CD8-positive, alpha-beta memory T cell (primary cell): ENCODE measurements at places on chromosomes 3 and 15. TPM values are rescaled to one million over a fixed set of nuclear protein-coding genes. Genes with fewer than 3 reads are reported as not detected.

TMPRSS7 gene
- not detected for total RNA-seq

CFAP44 gene
- total RNA-seq: 5.3 TPM

DNA sequence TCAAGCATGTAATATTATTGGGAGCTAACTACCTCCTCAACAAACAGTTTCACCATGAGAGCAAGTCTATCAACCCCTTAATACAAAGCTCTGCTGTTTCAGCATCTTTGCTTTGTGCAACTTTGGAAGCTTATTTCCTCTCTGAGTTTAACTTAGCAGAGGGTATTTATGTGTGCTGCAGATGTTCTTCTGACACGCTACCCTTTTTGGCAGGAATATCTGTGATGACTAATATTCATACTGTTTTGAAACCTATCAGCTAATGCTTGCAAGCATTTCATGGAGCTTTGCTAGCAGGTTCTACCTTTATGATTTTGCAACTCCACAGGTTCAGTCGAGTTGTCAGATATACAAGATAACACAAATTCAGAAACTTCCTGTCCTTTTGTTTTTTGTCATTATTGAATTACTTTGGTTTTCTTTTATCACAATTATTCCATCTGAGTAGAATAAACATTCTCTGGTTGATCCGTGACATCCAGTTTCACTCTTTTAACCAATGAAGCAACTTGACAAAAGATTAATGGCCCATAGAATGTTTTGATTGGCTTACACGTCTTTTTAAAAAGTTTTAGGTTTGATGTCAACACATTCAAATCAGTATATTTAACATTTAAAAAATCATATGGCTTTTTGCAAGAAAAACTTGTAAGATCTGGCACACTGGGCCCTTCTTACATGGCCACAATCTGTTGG, 1.7 kb upstream of the SLC9A9 start:
- no peak overlapping the region for H3K4me3 ChIP-seq
- peaks cover 33% of the 10 kb centered on the region for H3K4me1 ChIP-seq
- no peaks in the 10 kb centered on the region for H3K36me3 ChIP-seq

GRCh38 chr15:93319121-93319814, 230.3 kb upstream of the RGMA start:
- H3K27ac ChIP-seq: no peak overlapping the region
- no peaks in the 10 kb centered on the region for H3K4me1 ChIP-seq
- no peak for DNase-seq
- H3K36me3 ChIP-seq: no peaks in the 10 kb centered on the region
- H3K4me3 ChIP-seq: no peak overlapping the region

GRCh38 chr3:127547761-127548605, 42.5 kb downstream of the TPRA1 start:
- DNase-seq: peak; percentile 61
- H3K4me3 ChIP-seq: peak overlapping the region; percentile 65
- H3K27ac ChIP-seq: no peak overlapping the region
- peaks cover 2% of the 10 kb centered on the region for H3K4me1 ChIP-seq
- H3K27me3 ChIP-seq: no peaks in the 10 kb centered on the region
